ENCODE measurements at places on chromosomes 7 and 10.

DNA sequence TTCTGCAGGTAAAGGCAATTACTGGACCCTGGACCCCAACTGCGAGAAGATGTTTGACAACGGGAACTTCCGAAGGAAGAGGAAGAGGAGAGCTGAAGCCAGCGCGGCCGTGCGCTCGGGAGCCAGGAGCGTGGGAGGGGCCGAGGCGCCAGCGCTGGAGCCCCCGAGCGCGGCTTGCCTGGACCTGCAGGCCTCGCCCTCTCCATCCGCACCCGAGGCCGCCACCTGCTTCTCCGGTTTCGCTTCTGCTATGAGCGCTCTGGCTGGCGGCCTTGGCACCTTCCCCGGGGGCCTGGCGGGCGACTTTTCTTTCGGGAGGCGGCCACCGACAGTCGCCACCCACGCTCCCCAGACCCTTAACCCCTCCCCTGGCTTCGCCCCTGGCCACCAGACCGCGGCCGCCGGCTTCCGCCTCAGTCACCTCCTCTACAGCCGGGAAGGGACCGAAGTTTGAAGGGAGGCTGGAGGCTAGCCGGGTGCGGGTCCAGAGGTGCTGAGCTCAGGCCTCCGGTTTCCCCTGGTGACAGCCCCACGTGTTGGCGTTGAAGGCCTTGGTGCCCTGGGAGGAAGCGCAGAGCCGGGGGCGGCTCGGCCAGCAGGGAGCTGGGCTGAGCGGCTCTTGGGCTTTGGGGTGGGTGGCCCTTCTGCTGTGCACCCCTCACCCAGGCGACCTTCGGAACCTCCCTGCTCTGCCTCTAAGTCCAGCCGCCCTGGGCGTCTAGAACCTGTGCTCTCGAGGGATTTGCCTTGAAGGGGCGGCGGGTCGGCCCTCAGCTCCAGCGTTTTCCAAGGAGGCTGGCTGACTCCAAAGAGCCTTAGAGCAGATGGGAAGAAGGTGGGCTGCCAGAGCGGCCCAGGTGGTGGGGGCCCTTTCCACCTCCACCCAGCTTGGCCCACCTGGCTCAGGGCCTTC is 1.8 kb downstream of the FOXI2 start:
- no peak for DNase-seq

DNA sequence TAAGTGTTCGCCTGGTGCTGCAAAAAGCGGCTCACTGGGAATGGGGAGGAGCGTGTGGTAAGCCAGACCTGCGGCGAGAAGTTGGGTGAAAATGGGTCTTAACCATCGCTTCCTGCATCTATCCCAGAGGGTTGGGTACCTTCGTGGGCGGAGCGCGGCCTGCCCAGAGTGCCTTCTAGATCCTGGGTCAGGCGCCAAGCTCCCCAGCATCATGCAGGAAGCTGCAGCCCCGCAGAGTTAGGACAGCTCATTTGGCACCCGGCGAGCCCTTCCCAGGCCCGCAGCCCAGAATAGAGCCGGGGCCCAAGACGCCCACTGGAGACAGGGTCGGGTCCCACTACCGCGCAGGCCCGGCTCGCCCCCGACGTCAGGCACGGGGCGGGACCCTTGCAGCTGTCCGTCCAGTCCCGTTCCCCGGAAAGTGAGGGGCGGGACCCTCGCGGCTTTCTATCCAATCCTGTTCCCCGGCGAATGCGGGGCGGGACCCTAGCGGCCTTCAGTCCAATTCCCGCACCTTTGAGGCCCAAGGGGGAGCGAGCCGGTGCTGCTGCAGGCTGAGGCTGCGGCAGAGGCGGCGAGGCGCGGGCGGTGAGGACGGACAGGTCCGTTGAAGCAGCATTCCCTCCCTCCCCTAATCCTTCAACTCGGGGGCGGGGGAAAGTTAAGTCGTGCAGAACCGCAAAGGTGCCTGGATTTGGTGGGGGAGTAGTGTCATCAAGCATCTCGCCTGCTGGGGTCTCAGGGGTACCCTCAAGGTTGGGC is at the start of gene CROT:
CROT (plus strand) TSS at position 499 of the 762 bp plus-strand sequence. CDS start 3,405 bp downstream, outside the sequence.
- peak; percentile 17 for DNase-seq

DNA sequence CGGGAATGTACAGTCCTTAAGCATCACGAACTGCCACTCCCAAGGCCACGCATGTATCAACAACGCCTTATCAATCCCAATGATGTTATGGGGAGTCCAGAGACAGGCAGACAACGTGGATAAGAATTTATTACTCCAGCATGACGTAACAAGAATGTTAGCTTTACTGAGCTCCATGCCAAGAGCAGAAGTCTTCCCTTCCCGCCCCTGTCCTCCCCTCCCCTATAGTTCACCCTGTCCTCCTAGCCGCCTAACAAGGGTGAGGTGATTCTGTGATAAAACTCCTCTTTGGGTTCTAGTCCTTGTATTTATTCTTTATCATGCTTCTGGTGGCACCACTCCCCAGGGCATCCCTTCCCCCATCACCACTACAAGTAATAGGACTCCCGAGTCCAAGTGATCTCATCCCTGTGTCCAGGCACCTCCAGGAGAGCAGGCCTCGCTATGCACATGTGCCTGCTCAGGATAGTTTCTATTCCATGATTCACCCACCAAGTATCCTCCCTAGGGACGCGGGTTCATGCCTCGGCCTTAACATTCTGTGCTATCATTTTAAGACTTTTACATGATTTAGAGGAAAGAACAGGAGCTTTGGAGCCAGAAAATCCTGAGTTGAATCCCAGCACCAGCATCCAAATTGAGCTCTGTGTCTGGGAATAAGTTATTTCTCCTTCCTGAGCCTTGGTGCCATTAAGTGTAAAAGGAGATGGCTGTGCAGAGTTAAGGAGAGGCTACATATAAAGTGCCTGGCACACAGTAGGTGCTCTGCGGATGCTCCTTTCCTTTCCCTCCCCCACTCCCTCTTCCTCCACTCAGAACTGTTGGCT is 15.4 kb downstream of the GSDME start:
- DNase-seq, result no peak

GRCh38 chr10:5961405-5962100 is 15.8 kb downstream of the IL15RA start:
- no peak for DNase-seq

DNA sequence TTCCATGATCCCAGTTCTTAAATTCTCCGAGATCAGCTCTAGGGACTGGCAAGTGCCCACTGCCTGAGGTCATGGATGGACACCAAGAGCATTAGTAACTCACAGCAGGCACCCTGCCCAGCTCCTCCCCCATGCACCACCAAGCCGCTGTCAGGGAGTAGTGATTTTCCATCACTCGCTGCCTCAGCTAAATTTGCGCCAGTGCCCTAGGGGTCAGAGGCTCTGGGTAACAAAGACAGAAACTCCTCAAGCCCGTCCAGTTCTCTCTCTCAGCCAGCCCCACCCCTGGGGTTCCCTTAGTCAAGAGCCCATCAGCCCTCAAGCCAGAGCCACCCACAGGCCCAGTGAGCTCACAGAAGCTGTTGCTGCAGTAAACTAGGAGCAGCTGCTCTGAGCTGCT is 30.0 kb downstream of the PAX2 start:
- no peak for DNase-seq

- DNase-seq, result peak; percentile 33
Observed at GRCh38 chr7:1055956-1056784, 11.8 kb downstream of the GPR146 start.

- DNase-seq, result no peak
Observed at GRCh38 chr7:84123965-84124547, 70.5 kb downstream of the SEMA3A start.

- DNase-seq, result peak; percentile 5
Observed at GRCh38 chr10:58512491-58513187, at the start of gene BICC1. BICC1 (plus strand) TSS chr10:58512872; CDS start chr10:58513144, 272 bp downstream.

GRCh38 chr10:30702860-30703259 is 73.3 kb upstream of the LYZL2 start:
- DNase-seq, result no peak

DNA sequence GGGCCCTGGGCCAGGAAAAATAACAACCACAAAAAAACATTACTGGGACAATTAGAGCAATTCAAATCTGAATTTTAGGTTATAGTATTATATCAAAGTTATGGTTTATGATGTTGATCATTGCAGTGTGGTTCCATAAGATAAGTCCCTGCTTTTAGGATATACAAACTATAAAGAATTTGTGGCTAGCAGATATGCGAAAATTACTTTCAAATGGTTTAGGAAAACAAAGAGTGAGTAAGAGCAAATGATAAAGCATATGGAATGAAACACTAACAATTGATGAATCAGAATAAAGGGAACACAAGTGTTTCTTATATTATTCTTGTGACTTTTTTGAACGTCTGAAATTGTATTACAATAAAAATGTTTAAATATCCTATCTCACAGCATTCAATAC is 64.4 kb upstream of the HECTD2 start:
- no peak for DNase-seq

GRCh38 chr10:92830478-92831389 is 17.6 kb upstream of the EXOC6 start:
- DNase-seq, result no peak

DNA sequence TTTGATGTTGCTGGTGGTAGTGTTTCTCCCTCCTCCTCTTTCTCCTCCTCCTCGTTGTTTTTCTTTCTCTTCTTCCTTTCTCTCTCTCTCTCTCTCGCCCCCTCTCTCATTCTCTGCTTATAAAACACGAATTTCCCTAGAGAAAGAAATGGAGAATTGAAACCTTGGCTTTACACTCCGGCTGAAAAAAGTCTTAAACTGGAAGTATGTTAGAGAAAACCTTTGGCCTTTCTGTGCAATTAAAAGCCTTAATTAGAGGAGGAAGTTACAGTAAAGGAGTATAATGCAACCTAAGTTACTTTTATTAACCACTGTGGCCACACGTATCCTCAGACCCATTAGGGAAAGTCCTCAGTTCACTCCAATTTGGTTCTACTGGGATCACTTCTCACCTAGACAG is 501.7 kb upstream of the SORCS1 start:
- DNase-seq, result no peak

DNA sequence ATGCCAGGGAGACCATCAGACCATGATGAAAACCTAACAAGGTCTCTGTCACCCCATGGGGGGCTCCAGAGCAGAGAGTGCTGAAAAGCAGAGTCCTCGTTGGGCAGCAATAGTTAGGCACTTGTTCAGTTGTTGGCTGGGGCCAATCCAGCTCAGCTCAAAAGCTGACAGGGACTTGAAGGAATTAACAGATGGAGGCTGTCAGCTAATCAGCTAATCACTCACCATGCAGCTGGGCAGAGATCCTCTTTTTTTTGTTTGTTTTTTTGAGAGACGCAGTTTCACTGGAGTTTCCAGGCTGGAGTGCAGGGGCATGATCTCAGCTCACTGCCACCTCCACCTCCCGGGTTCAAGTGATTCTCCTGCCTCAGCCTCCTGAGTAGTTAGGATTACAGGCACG is 18.1 kb downstream of the CEP55 start:
- DNase-seq, result peak; percentile 10

GRCh38 chr10:21330628-21331020 is 194.9 kb downstream of the SKIDA1 start:
- no peak for DNase-seq

DNA sequence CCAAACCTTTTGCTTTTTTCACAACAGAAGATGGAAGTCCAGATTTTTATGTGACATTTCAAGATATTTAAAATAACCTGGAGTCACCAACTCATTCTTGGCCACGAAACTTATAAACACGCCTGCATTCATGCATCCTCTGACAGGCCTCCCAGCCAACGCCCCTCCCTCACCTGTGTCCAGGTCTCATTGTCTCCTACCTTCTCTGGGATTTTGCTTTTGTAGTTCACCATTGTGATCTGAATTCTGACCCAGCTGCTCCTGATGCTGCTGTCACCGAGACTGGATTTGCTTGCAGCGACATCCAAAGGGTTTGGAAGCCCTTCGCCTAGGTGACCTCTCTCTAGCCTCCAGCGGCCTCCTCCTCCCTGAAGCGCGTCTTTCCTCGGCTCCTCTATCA is 10.8 kb downstream of the ZNF467 start:
- DNase-seq, result no peak

DNA sequence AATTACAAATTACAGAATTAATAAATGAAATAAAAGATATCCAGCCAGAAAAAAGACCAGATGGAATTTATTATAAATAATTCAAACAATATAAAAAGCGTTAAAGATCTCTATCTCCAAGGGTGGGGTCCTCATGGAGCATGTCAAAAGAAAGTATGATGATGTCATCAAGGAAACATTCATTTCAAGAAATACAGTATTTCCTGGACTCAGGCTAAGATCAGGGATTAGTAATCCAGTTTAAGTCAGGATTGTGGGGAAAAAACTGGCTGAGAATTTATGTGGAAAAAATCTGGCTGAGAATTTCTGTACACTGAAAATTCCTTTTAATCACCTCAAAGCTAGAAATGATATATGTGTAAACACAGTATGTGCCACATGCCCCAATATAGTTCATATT is 1075.3 kb downstream of the XPNPEP1 start:
- no peak for DNase-seq

DNA sequence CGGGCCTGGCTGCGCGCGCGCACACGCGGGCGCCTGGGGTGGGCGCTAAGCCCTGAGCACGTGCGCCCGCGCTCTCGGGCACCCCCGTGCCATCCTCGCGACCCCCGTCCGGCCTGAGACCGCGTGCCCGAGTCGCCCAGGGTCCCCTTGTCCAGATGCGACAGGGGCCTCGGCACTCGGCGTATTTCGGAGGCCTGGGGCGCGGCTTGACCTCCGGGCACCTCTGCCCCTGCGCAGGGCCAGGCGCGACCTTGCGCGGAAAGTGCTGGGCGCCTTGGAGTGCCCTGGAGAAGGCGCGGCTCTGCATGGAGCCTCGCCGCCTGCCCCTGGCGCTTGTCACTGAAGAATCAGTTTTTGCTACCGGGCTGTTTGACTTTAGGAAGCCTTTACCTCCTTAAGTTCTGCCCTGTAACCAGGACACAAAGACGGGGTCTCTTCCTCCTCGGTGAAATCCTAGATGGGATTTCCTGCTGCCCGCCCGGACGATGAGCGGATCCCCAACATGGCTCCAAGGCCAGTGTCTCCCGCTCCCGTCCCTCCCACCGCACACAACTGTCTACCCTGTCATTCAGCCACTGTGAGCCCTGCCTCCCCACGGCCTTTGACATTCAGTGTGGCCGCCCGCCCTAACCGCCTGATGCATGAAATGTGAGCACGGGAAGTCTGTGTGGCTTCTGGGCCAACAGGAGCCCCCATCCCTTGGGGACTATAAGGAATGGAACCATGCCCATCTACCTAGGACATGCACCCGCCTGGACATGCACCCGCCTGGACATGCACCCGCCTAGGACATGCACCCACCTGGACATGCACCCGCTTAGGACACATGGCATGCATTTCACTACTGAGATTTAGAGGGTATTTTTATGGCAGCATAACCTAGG is 1.1 kb upstream of the STK32C start:
- DNase-seq, result no peak

DNA sequence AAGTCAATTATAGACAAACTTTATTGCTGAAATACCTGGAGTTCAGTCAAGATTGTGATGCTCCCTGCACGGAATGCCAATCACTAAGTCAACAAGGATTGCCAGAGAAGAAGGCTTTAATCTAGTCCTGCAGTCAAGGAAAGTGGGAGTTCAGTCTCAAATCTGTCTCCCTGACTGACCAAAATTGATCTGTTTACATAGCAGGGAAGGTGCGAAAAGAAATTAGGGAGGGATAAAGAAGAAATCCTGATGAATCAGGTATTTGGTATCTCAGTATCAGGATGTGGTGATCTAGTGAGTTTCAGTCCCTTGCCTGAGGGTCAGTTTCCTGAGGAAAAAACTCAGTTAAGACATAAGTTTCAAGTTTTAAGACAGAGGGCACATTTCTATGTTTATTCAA is 2.1 kb upstream of the AKR1D1 start:
- DNase-seq, result no peak

GRCh38 chr7:66732439-66732838 is 8.1 kb upstream of the RABGEF1 start:
- no peak for DNase-seq

Measured in NCI-H1694 treated with DMSO at 0.1 percent for 48 hours (cell line).